ENCODE measurements at places on chromosomes 5 and 9.

GRCh38 chr5:1918488-1919208, 35.9 kb upstream of the IRX4 start:
- DNase-seq: no peak

DNA sequence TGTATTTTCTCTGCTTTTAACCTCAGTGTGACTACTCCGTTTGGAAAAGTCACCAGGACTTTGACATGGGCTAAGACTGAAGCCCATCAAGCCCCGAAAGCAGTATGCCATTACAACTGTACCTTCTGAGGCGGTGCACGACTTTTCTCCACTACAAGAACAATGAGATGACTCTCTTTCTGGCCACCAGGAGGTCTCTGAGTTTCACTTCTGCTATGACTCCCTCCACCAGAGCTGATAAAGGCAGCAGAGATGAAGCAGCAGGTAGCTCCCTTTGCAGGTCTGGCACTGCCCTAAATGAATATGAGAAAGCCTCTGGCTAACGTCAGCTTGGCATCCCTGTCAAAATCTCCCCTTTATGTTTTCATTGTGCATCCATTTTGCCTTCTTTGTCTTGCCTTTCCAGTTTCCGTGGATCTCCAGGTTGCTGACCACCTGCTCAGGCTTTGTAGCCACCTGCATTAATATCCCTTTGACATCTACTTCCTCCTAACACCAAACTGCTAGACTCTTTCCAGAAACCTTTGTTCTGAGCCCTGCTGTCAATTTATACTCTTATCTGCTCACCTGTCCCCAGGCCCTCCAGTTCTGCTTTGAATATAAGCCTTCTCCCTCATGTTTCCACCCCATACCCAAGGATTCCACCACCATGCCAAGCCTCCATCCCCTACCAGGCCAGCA, 221.7 kb downstream of the ZNF608 start:
- DNase-seq: no peak

DNA sequence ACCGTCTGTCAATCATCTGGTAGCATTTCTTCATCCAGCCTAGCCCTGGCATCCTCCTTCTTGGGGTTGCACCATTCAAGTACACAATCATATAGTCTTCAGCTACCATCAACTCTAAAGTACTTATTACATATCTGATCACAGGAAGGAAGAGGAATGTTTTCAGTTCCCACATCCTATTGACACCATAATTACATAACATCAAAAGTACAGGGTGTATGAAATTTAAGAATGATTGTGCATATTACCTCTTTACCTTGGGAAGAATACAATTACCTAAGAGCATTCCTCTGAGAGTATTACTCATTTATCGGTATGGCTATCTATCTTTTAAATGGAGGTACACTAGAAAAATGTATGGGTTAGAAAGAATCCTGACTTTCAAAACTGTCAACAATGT, 126.8 kb upstream of the PCA3 start:
- no peak for DNase-seq

DNA sequence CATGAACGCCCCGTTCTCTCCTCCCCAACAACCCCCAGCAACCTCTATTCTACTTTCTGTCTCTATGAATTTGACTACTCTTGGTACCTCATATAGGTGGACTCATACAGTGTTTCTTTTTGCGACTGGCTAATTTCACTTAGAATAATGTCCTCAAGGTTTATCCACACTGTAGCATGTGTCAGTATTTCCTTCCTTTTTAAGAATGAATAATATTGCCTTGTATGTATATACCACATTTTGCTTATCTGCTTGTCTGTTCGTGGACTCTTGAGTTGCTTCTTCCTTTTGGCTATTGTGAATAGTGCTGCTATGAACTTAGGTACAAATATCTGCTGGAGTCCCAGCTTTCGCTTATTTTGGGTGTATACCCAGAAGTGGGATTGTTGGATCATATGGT, 42.7 kb downstream of the IQGAP2 start:
- DNase-seq: no peak

DNA sequence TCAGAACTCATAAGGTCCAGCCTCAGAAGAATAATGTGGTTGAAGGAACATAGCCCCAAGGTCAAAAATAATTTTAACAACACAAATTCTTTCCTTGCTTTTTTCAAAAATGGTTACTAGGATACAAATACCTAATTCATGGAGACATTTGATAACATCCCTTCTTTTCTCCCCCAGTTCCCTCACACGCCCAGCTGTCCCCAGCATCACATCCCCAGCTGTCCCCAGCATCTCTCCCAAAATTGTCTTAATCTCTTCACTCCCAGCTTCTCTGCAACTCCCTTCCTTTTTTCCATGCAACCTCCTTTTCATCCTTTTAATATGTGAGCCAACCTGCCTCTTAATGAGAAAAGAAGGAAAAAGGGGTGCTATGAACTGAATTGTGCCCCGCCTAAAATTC, 77.8 kb downstream of the FSTL4 start:
- DNase-seq: no peak

- no peak for DNase-seq
Measured at GRCh38 chr5:146883511-146883910, 5.0 kb upstream of the PPP2R2B start.

DNA sequence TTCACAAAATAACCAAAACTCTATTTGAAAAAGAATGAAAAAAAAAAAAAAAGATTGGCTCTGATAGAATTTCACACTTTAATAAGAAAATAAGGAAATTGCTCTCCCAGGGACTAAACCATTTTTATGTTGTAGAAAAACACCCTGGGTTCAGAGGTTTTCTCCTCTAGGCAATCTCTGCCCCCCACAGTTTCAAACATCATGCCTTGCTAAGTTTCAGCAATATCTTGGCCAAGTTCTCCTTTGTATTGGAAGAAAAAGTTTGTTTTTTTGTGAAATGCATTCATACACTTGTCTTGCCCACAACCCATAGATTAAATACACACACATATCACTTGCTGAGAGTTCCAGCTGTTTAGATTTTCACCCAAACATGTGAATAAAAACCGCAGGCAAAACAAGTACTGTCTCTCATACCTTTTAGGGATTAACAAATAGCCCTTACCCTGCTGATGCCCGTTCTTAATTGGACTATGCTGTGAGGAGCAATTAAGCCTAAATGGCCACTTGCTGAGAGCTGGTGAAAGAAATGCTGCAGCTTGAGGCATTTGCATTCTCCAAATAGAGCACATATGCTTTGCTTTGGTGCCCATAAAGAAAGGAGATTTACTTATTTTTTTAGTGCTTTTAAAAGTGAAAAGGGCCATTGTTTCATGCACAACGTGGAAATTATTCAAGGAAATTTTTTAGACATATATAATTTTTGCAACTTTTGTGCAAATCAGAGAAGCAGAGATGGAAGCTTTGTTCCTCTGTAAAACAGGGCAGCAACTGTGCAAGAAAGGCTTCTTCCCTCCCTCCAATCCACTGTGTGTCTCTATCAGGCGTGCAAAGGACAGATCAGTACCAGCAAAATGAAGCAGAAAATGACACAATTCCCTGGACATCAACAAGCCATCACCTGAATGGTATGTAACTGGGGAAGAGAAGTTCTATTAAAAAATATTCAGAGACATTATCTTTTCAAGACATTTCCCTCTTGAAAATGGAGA, 262.4 kb upstream of the KIF2A start:
- no peak for DNase-seq

GRCh38 chr9:16825331-16825725, 45.1 kb downstream of the BNC2 start:
- DNase-seq: no peak

DNA sequence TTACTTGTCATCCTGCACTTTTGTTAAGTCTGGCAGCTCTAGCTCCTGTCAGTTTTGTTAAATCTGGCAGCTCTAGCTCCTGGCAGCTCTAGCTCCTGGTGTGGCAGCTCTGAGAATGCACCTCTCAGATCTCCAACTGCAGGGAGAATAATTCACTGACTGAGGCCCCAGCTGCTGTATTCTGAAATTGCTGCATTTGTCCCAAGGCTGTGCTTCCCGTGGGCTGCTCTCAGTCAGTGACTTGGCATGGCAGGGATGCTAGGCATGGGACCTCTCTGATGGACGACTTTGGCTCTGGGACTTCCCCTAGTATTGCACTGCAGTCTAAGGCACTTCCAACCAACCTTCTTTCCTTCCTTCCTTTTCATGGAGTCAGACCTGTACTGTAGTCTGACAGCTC, 475.7 kb downstream of the CCDC171 start:
- no peak for DNase-seq

GRCh38 chr5:87263498-87263897, 4.2 kb upstream of the RASA1 start:
- no peak for DNase-seq
